ENCODE measurements at places on chromosomes 2 and 18. TPM values are rescaled to one million over a fixed set of nuclear protein-coding genes. Genes with fewer than 3 reads are reported as not detected.

UGT1A5 gene
- total RNA-seq: not detected

C2orf92 gene
- 6.5 TPM for total RNA-seq

SH3YL1 gene
- total RNA-seq: 16.5 TPM

DNAJC5G gene
- total RNA-seq: not detected

STEAP3 gene
- total RNA-seq: 0.70 TPM

FBXO15 gene
- total RNA-seq: 4.8 TPM

BBS5 gene
- total RNA-seq: 3.5 TPM

MAP3K19 gene
- not detected for total RNA-seq

CNDP1 gene
- 0.32 TPM for total RNA-seq

DCDC2C gene
- total RNA-seq: not detected

ANKRD53 gene
- 0.60 TPM for total RNA-seq

LYPD6B gene
- total RNA-seq: not detected

RPRM gene
- total RNA-seq: not detected

GBX2 gene
- not detected for total RNA-seq

PRR30 gene
- total RNA-seq: not detected

FOXI3 gene
- not detected for total RNA-seq

GALNT3 gene
- 5.3 TPM for total RNA-seq

CKAP2L gene
- total RNA-seq: 22.5 TPM

SP5 gene
- 0.19 TPM for total RNA-seq

ITGB6 gene
- not detected for total RNA-seq

GKN1 gene
- total RNA-seq: not detected

NGEF gene
- not detected for total RNA-seq

DSC3 gene
- not detected for total RNA-seq

RNASEH1 gene
- 18.3 TPM for total RNA-seq

TMEM178A gene
- total RNA-seq: 0.30 TPM

SMYD5 gene
- total RNA-seq: 41.1 TPM

LDLRAD4 gene
- 59.2 TPM for total RNA-seq

HEATR5B gene
- 17.1 TPM for total RNA-seq
